Endodermal cell (in vitro differentiated cells): ENCODE measurements at places on chromosomes 16 and 17. TPM values are rescaled to one million over a fixed set of nuclear protein-coding genes. Genes with fewer than 3 reads are reported as not detected.

DNA sequence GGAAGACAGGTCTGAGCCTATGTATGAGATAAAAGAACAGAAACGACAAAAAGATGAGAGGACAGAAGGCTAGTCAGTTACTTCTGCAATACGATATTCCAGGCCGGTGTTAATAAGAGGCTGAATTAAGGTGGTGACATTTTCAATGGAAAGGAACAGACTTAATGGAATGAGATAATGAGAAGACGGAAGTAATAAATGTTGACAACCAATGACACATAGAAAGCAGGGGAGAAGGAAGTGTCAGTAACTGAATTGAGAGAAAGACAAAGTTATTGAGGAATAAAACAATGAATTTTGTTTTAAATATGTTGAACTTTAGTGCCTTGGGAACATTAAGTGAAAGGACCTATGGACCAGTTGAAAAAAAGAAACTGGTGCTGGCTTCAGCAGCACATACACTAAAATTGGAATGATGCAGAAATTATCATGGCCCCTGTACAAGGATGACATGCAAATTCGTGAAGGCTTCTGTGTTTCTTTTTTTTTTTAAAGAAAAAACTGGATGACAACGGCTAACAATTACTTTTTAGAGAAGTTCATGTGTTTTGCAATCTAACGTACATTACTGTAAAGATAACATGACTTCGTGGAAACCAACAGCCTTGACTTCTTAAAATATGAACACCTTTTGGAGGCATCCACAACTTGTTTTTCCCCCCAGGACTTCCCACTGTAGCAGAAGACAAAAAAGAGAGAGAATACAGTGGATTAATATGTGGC lies 18.5 kb upstream of the CPD start:
- H3K27me3 ChIP-seq: no peaks in the 10 kb centered on the region
- no peak overlapping the region for H3K27ac ChIP-seq
- DNase-seq: no peak

- no peak overlapping the region for H3K4me3 ChIP-seq
- H3K4me1 ChIP-seq: peaks cover 12% of the 10 kb centered on the region
- H3K27me3 ChIP-seq: no peaks in the 10 kb centered on the region
- H3K36me3 ChIP-seq: peaks cover 21% of the 10 kb centered on the region
- DNase-seq: no peak
Observed at GRCh38 chr16:69845181-69845580, 83.0 kb downstream of the WWP2 start.

GRCh38 chr17:2954898-2955445 lies 108.4 kb downstream of the OR1D5 start:
- no peak for DNase-seq
- H3K4me1 ChIP-seq: no peaks in the 10 kb centered on the region
- no peak overlapping the region for H3K4me3 ChIP-seq
- H3K36me3 ChIP-seq: no peaks in the 10 kb centered on the region
- H3K27ac ChIP-seq: no peak overlapping the region

- H3K4me1 ChIP-seq: no peaks in the 10 kb centered on the region
- H3K27me3 ChIP-seq: no peaks in the 10 kb centered on the region
- H3K27ac ChIP-seq: no peak overlapping the region
- no peak for DNase-seq
- H3K4me3 ChIP-seq: no peak overlapping the region
- no peaks in the 10 kb centered on the region for H3K36me3 ChIP-seq
Observed at GRCh38 chr17:71628306-71628705, 492.5 kb upstream of the SOX9 start.

DNA sequence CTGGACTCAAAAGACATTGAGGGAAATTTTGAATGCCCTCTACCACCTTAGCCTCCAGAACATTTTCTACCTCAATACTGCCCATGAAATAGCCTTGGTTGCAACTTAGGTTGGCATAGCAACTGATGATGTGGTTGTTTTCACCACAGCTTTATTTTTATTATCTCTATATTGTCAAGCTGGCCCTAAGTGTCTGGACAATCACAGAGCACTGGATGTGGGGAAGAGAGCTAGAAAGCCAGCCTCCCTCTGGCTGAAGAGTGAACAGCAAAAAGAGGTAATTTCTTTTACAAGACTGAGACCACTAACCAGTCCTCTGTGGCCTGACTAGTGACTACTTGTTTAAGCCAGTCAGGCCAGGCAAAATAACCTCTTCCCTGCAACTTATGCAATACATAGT lies 159.6 kb downstream of the HS3ST2 start:
- no peak overlapping the region for H3K4me3 ChIP-seq
- H3K36me3 ChIP-seq: no peaks in the 10 kb centered on the region
- no peak for DNase-seq
- no peaks in the 10 kb centered on the region for H3K4me1 ChIP-seq
- no peak overlapping the region for H3K27ac ChIP-seq

DNA sequence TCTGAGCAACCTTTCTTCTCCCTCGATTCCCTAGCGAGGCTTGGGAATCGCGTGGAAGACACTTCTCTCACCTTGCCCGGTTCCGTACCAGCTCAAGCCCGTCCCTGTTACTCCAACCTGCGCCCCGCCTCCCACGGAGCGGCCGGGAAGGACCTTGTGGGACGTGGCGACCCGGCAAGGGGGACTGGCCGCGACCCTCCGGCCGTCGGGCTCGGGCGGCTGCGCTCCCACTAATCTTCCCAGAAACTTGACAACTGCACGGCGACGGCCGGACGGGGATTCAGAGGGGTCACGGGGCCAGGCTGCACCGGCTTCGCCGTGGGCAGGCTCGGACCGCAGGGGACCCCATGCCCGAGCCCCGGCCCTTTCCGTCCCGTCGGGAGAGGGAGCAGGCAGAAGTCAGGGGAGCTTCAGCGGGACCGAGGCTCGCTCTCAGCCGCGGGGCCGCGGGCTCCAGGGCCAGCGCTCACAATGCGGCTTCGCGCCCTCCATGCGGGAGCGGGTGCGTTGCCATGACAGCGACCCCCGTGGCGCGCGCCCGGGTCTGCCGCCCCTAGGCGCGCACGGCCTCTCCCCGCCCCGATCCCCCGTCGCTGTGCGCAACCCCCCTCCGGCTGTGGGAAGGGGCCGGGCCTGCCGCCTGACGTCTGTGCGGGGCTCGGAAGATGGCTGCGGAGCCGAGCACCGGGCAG lies at the start of gene SGSM2:
Gene SGSM2 (plus strand): TSS at position 650 of the 692 bp plus-strand sequence. CDS start 188 bp downstream, outside the sequence.
- H3K4me1 ChIP-seq: peaks cover 11% of the 10 kb centered on the region
- peak within 1 kb of the TSS; percentile 98 for H3K4me3 ChIP-seq
- H3K36me3 ChIP-seq: peaks cover 37% of the 10 kb centered on the region
- peak within 1 kb of the TSS; percentile 62 for H3K27ac ChIP-seq

GRCh38 chr17:19328441-19329061 lies 34.0 kb downstream of the B9D1 start:
- peaks cover 45% of the 10 kb centered on the region for H3K36me3 ChIP-seq
- DNase-seq: no peak
- no peak overlapping the region for H3K27ac ChIP-seq

DNA sequence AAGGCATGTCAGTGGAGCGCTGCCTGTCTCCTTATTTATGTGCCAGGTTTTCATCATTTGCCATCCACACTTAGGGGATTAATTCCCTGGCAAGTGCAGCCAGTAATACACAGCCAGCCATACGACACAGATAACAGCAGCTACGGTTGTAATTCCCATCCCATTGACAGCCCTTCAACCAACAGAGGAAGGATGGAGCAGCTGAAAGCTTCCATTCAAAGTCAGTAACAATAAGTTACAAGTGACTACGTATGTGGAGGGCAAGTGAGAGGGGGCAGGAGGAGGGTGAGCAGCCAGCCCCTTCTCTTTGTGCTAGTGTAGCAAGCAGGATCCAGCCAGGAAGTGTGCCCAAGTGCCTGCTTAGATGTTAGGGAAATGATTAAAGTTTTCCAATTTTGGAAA lies 53.8 kb upstream of the LYRM9 start:
- H3K27ac ChIP-seq: no peak overlapping the region
- peaks cover 6% of the 10 kb centered on the region for H3K4me1 ChIP-seq
- H3K36me3 ChIP-seq: no peaks in the 10 kb centered on the region
- H3K4me3 ChIP-seq: no peak overlapping the region
- no peak for DNase-seq

DNA sequence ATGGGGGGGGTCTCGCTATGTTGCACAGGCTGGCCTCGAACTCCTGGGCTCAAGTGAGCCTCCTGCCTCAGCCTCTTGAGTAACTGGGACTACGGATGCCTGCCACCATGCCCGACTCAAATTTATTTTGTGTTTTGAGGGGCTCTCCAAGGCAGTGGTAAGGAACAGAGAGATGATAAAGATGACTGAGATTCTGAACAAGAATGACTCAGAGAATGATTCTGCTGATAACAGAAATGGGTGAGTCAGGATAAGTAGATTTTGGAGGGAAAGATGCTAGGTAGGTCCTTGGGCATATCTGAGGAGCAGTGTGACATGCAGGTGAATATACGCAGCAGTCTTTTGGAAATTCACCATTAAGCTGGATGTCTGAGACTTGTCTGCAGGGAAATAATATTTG lies 2.6 kb downstream of the TMEM220 start:
- H3K36me3 ChIP-seq: no peaks in the 10 kb centered on the region
- H3K4me3 ChIP-seq: no peak overlapping the region
- no peak overlapping the region for H3K27ac ChIP-seq
- H3K4me1 ChIP-seq: no peaks in the 10 kb centered on the region

DNA sequence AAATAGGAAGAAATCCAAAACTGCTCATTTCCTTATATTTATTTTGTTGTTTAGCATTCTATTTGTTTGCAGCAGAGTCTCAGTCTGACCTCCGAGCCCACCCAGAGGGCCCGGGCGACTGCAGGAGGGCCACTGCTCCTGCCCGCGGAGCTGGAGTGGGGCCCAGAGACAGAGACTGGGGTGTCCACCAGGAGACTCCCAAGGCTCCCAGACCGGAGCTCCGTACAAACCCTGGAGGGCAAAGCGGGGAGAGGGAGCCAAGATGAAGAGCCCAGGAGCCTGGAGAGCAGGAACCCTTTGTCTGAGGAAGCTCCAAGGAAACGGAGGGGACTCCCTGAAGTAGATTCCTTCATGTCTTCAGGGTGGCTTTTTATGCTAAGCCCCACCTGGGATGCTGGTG lies 57.9 kb downstream of the AXIN2 start:
- peak; percentile 45 for DNase-seq
- no peak overlapping the region for H3K27ac ChIP-seq
- H3K4me3 ChIP-seq: no peak overlapping the region
- H3K36me3 ChIP-seq: no peaks in the 10 kb centered on the region
- no peaks in the 10 kb centered on the region for H3K27me3 ChIP-seq

Gene POLDIP2
- 71.3 and 72.1 TPM in 2 replicates for total RNA-seq

Gene VWA3A
- 0.29 and 0.40 TPM in 2 replicates for total RNA-seq

Gene TBC1D3H
- total RNA-seq: not detected in 2 replicates

Gene SCARF1
- total RNA-seq: 0.68 and 0.75 TPM in 2 replicates

Gene ETV4
- 42.1 to 52.8 TPM (median 51.1 TPM) in 3 replicates for total RNA-seq

Gene CDH13
- total RNA-seq: 0.61 to 2.4 TPM (median 0.86 TPM) in 3 replicates

Gene DNAAF1
- total RNA-seq: 0.59 and 0.95 TPM in 2 replicates
